Left colon (tissue), 2 donors: ENCODE measurements at places on chromosomes 5 and 9.

- DNase-seq: no peak
These were observed 5.7 kb downstream of the ENTPD8 start for GRCh38 chr9:137435381-137435891.

DNA sequence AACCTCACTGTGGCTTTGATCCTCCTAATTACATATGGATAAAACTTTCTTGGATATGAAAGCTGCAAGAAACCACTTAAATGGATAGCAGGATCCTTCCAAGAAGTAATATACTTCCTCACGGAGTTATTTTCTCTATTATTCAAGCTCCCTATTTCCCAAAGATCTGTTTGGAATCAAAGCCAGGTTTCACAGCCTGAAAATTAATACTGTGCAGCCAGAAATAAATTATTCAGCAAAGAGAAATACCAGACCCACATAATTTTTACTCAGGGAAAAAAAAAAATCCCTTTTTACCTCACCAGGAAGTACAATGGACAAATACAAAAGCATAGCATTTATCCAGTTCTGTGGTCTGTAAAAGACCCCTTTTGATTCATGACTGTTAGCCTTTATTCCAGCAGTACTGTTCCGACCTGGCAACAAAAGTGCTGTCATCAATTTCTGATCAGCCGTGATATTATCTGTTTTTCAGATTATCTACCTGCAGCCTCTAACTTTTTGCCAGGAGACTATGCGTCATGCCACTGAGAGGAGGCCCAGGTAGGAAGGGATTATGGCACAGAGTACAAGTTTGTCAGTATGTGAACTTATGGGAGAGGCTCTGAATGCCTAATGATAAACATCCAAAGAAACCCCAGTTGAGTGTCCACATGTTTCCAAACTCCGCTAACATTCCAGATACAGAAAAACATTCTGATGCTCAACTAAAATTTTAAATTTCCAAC is 57.0 kb downstream of the FBN2 start:
- no peak for DNase-seq

DNA sequence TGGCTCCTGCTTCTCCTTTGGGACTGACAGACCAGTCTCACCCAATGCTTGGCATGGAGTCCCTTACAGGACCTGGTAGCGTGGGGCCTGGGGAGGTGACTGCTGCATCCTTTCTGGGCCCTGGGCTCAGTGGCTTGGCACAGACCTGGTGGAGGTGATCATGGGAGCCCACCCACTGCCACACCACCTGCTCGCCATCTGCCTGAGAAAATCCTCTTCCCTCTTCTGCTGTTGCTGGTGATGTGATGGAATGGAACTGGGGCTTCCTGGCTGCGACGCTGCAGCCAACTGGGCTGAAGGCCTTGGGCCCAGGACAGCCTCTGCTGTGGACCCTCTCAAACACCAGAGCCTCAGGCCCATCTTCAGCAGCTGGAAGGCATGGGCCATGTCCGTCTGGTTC is 122.5 kb upstream of the PANK3 start:
- no peak for DNase-seq

GRCh38 chr9:78515108-78515507 is 218.2 kb downstream of the PSAT1 start:
- no peak for DNase-seq

GRCh38 chr5:143217804-143218160 is 185.7 kb downstream of the NR3C1 start:
- no peak for DNase-seq

- DNase-seq: no peak
These were observed 30.2 kb downstream of the WDR36 start for GRCh38 chr5:111122398-111122797.

- DNase-seq: no peak
These were observed 5.2 kb downstream of the NTMT1 start for GRCh38 chr9:129630967-129631673.

DNA sequence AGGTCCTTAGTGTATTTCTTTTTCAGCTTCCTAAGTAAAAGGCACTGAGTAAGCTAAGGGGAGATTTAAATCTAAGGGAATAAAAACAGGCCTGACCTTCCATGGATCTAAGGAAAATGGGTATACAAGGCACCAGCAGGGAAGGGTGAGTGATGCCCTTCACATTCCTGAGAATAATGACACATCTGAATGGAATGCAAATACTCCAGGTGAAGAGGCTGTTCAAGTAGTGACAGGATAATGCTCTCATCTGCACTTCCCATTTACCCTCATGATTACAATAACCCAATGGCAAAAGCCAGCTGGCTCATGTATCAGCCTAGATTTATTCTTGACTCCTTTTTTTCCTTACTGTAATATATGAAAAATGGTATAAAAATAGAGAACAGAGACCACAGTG is 216.2 kb upstream of the ACTBL2 start:
- DNase-seq: no peak

GRCh38 chr9:107210775-107211174 is 72.3 kb upstream of the RAD23B start:
- DNase-seq: no peak

DNA sequence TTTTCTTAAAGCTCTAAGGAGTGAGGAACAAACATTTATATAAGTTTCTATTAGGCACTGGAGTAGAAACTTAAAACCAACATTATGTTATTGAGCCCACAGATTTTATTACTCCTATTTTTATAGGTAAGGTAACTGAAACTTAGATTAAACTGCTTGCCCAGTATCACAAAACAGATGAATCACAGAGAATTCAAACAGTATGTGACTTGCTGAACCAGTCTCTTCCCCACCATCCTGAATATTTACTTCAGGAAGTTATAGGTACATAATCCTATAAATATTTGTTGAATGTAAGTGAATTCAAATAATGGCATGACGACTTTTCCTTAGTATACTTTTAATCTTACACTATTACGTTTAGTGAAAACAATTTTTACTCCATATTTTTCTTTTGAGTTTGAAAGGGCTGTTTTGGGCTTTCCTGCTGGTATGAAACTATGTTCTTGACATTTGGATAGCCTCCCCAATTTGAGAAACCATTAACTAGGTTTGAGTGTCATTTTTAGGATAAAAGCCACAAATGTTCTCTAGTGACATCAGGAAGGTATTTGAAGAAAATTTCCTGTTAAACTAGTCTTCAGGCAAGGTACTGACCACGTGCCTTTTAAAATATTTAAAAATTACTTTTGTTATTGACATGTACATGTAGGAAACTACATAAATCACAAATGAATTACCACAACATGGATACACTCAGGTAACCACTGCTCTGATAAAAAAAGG is 39.3 kb downstream of the PRRC1 start:
- DNase-seq: no peak

DNA sequence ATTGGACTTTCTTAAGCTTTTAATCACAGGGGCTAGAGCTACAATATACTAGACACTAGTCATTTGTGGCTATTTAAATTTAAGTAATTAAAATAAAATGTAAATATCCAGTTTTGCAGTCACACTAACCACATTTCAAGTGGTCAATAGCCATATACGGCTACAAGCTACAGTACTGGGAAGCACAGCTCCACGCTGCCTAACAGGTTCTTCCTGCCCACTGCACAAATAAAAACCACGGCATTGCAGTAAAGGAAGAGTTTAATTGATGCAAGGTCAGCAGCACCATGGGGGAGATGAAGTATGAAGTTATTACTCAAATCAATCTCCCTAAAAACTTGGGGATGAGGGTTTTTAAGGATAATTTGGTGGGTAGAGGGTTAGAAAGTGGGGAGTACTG is 134.1 kb downstream of the LURAP1L start:
- DNase-seq: no peak

DNA sequence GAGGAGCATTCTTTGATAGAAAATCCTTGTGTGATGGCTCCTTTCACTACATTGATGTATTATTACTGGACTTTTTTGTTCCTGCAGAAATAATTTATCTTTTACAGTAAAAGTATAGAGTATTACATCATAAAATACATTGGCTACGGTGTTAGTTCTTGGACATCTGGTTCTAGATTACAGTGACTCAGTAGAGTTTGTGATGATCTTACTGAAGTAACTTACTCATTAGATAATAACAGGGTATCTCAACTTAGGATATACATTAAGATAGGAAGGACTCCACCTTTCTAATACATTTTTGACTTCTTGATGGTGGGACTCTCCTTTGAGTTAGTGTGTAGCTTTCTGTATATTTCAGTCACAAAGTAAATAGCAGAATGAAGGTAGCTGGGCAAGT is 59.1 kb downstream of the ZNF462 start:
- DNase-seq: no peak

- no peak for DNase-seq
These were observed 213.3 kb downstream of the IRX2 start for GRCh38 chr5:2538169-2538568.

DNA sequence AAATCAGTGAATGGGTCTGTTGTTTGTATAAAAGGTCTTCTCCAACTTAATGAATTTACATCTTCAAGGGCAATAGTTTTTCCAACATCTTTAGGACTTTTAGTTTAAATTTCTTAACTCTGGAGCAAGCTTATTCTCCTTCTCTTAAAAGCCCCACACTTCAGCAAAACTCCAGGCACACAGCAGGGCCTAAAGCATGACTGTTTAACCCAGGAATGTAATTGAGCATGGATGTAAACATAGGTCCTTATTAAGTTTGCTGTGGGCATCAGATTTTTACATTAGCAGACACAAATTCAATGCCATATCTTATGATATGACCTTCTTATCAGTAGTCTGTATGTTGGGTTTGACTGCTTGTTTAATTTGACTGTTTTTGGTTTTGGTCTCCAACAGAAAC is 78.9 kb downstream of the ABCA1 start:
- DNase-seq: no peak

- no peak for DNase-seq
These were observed 2.0 kb downstream of the LCN9 start for GRCh38 chr9:135664801-135665794.

DNA sequence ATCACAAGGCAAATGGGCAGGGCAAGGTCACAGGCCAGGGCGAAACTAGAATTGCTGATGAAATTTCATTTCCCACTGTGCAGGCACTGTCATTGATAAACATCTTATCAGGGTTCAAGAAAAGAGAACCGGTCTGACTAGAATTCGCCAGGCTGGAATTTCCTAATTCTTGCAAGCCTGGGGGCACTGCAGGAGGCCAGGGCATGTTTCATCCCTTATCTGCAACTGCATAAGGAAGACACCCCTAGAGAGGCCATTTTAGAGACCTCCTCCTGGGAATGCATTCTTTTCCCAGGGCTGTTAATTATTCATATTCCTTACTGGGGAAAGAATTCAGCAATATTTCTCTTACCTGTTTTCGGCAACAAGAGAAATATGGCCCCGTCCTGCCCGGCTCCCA is 266.2 kb upstream of the CYLC2 start:
- no peak for DNase-seq

- DNase-seq: no peak
These were observed 363.4 kb downstream of the NPR3 start for GRCh38 chr5:33074548-33074947.

DNA sequence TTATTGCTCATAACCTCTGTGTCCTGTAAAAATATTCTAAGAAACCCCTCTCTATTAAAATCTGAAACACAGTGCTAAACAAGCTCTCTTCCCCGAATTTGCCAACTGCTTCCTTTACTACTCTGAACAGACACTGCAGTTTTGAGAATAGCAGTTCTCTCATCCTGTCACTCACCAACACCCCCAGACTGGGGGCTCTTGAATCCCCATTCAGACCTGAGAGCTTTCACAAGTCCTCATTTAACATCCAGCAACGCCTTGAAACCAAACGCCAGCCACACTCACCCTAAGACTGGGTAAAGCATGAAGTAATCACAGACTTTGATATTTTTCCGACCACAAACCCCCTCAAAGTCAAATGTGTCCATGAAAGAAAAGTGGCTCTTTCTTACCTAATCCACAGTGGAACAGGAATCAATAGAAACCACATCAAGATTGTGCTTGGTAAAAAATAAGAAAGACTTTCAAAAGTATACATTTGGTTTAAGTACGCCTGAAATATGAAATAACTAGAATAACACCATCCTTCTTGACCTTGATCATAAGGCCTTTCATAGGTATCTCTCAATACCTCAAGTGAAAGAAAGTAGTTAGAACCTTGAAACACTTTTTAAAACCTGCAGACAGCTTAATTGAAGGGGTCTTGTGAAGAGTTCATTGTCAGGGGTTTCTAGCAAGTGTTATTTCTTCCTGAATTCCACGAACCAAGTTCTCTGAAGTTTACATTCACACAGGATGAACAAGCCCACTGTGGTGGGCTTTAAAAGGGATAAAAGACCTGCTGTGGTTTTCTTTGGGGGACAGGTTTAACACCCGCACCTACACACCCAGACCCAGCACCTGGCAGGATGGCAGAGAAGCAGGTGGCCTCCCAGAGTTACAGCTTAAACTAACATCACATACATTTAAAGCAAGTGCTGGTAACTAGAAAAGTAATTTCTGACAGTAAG is 412.6 kb downstream of the MLLT3 start:
- DNase-seq: no peak

GRCh38 chr9:100505564-100506159 is 32.7 kb downstream of the TMEFF1 start:
- DNase-seq: peak; percentile 33

DNA sequence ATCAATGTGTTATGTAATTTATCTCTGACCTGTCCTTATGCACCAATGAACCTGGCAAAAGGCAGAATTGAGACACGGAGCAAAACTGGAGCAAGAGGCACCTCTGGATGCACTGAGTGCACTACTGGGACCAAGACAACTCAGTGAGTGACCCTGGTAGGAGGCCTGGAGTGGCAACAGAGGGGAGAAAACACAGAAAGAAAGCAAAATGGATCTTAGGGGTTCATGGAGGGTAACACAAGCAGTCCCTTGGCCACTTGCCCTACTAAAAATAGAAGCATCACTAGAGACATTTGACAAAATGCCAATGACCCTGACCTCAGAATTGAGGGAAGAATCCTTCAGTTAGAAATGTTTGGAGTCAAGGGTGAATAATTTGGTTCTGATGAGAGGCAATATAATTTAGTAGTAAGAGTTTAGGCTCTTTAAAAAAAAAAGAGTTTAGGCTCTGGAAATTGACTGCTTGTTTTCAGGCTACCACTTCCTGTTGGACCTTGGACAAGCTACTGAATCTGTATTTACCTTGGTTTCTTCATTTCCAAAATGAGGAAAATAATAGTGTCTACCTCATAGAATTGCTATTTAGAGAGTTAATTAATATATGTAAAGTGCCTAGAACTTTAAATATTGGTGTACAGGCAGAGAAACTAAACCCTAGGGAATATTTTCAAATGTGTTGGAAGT is 234.9 kb upstream of the TARS1 start:
- no peak for DNase-seq

DNA sequence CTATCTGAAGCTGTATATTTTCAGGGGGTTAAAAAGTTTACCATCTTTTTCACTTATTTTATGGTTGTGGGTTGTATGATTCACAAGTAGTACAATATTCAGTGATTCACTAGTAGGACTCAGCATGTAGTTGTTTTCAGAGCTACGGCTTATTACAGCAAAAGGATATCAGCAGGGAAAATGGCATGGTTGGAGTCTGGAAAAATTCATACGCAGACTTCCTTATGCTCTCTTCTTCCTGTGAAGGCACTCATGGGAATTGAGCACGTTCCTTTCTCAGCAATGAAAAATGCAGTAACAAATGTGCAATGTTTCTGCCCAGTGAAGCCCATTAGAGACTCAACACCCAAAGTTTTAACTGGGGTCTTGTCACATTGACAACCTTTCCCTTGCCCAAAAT is 250.5 kb downstream of the KCNN2 start:
- DNase-seq: no peak
